ENCODE measurements at places on chromosomes 3 and 15. TPM values are rescaled to one million over a fixed set of nuclear protein-coding genes. Genes with fewer than 3 reads are reported as not detected.

The HGD gene
- 17.6 TPM for total RNA-seq

The ZKSCAN7 gene
- total RNA-seq, result not detected

The MRAS gene
- 9.3 TPM for total RNA-seq

The MUC20 gene
- total RNA-seq, result 0.56 TPM

The ZNF592 gene
- 22.3 TPM for total RNA-seq

The ATP2B2 gene
- total RNA-seq, result 0.21 TPM

The TTLL13 gene
- 0.48 TPM for total RNA-seq

Measured in A549 treated with CpdA at 1 μM for 4 hours (cell line).